Breast epithelium (tissue), 4 donors: ENCODE measurements at places on chromosomes 11 and 22. TPM values are rescaled to one million over a fixed set of nuclear protein-coding genes. Genes with fewer than 3 reads are reported as not detected.

SOX10 gene
- 101 TPM for total RNA-seq

GRCh38 chr11:120303004-120303637 lies 22.0 kb upstream of the TLCD5 start:
- no peak for DNase-seq

TRMT2A gene
- total RNA-seq = 49.8 TPM

OR10D3 gene
- total RNA-seq = not detected

- DNase-seq = no peak
These were observed 16.7 kb downstream of the ETS1 start for GRCh38 chr11:128570632-128571031.

GRCh38 chr22:45968751-45969413 lies 8.1 kb downstream of the WNT7B start:
- DNase-seq = no peak

DNA sequence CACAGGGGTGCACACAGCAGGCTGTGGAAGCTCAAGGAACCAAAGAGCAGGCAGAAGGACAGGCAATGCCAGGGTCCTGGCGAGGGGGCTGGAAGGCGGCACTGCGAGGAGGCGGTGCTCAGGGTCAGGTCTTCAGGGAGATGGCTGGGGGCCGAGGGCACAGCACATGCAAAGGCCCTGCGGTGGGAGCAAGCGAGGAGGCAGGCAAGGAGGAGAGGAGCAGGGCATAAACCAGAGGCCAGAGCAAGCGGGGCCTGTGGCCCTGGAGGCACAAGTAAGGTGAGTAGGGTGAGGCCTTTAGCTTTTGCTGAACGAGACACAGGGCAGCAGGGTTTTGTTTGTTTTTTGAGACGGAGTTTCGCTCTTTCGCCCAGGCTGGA lies 126.9 kb downstream of the ARHGAP8 start:
- peak; percentile 30 for DNase-seq

DNA sequence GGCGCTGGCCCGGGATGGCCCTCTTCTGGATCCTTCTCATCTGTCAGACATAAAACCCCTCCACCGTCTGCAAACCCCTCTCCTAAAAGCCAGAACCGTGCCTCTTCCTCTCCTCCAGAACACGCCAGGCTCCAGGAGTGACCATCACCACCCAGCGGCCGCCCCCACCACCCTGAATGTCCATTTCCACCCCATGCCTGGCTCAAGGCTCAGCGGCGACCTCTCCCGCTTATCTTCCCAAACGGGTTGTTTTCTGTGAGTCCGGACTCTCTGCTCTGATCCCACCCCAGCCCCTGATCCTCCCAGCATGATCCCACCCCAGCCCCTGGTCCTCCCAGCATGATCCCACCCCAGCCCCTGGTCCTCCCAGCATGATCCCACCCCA lies 37.6 kb downstream of the CELSR1 start:
- DNase-seq = no peak

GRCh38 chr11:124113890-124114289 lies 1.4 kb upstream of the VWA5A start:
- no peak for DNase-seq

BARX2 gene
- not detected for total RNA-seq

PDGFD gene
- total RNA-seq = 76.0 TPM

DNA sequence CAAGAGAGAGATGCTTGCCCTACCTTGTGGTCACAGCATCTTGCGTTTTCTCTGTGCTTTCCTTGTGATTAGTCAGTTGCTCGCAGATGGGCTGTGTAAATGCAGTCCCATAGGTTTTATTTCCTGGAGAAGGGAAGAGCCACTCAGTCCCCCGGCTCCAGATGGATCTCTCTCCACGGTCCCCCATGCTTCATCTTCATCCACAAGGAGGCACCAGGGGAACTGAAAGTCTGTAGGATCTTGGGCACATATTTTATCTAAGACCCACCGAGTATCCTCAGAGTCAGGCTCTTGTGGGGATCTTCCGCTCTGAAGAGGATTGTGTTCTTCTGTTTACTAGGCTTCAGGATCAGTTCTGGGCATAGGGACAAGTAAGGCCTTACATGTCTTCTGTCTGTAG lies 66.8 kb upstream of the E2F8 start:
- no peak for DNase-seq

TRPM5 gene
- total RNA-seq = not detected

GRCh38 chr11:112972399-112973145 lies 11.4 kb downstream of the NCAM1 start:
- DNase-seq = no peak

DNA sequence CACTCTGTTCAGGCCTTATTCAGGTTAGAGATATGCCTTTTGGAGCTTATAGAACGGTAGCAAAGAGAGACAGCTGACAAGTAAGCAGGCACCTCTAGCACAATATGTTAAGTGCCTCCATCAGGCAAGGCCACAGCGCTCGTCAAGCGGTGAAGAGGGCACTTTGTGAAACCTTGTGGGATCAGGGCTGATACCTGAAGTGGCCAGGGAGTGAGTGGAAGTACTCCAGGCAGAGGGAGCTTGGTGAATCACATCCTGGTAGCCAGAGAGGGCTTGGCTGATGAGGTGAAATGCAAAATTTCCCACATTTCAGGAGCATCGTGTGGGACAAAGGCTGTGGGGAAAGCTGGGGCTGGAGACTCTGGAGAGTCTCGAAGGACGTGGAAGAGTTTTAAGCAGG lies 87.4 kb downstream of the PKNOX2 start:
- no peak for DNase-seq

P2RY2 gene
- total RNA-seq = 0.32 TPM

GRCh38 chr11:34300926-34301295 lies 56.9 kb downstream of the ABTB2 start:
- no peak for DNase-seq

- no peak for DNase-seq
These were observed 182.1 kb upstream of the SORL1-AS1 start for GRCh38 chr11:121634889-121635288.

CREB3L1 gene
- 2.0 TPM for total RNA-seq

- no peak for DNase-seq
These were observed 14.1 kb downstream of the HRAS start for GRCh38 chr11:521177-521688.

GSC2 gene
- total RNA-seq = not detected

GRCh38 chr22:24977370-24978221 lies 25.1 kb downstream of the KIAA1671 start:
- no peak for DNase-seq

DNA sequence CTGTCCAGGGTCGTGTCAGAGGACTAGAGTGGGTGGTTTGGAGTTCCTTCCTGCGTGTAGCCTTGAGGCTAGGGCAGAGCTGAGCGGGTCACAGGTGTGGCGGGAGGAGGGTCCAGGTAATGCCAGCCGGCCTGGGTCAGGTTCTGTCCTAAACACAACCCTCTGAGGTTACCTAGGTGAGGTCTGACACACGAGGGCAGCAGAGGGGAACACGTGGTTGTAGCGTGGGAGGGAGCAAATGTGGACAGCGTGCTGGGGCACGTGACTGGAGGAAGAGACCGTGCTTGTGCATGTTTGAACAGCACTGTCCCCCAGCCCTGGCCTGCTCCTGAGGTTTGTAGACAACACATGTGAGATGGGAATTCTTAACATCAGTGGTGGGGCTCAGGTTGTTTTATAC lies 13.1 kb downstream of the MOV10L1 start:
- no peak for DNase-seq

DNA sequence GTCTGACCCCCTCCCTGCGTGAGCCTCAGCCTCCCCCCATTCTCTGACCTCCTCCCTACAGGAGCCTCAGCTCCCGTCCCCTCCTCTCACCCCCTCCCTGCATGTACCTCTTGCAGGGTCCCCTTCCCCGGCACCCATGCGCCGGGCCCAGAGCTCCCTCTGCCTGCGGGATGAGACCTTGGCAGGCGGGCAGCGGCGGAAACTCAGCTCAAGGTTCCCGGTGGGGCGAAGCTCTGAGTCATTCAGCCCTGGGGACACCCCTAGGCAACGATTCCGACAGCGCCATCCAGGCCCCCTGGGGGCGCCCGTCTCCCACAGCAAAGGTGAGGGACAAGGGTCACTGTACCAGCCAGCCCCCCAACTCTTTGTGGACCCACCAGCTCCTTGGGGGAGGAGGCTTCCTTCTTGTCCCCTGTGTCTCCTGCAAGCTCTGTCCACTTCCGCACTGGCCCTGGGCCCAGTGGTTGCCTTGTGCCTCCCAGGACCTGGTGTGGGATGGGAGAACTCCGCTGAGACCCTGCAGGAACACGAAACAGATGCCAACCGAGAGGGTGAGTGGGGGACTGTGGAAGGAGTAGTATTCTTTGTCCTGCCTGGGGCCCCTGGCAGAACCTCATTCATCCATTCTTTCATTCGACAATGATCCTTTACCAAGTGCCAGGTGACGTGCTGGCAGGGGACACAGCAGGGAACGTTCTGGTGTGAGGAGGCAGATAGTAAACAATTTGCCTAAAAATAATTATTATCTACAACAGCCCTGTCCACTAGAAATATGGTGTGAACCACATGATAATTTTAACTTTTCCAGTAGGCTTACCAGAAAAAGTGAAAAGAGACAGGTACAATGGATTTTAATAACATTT lies 3.7 kb upstream of the RPS6KA4 start:
- DNase-seq = peak; percentile 71

HEPHL1 gene
- not detected for total RNA-seq

- DNase-seq = no peak
These were observed 124.2 kb downstream of the KCNQ1OT1 start for GRCh38 chr11:2575591-2576051.

- peak; percentile 30 for DNase-seq
These were observed 11.0 kb downstream of the SULT4A1 start for GRCh38 chr22:43851058-43851978.

- DNase-seq = no peak
These were observed 60.9 kb upstream of the CLMP start for GRCh38 chr11:123255909-123256308.

DNA sequence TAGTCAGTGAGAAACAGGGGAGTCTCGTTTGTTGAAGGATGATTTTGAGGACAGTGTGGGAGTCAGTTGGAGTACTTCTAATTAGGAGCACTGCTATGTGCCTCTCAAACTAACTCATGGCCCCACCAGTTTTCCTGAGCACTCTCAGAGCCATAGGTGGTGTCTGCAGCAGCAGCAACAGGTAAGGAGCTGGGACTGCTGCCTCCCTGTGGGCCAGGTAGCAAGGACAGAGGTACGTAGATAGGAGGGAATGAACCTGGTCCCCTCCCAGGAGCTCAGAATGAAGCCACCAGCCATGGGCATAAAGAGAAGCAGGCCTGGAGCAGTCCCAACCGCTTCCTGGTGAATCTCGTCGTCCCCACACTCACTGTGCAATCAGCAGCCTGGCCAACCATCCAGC lies 183.4 kb downstream of the BUD13 start:
- DNase-seq = no peak

ACR gene
- 0.80 TPM for total RNA-seq

GRCh38 chr11:64231546-64231945 lies 1.2 kb downstream of the DNAJC4 start:
- no peak for DNase-seq

DNA sequence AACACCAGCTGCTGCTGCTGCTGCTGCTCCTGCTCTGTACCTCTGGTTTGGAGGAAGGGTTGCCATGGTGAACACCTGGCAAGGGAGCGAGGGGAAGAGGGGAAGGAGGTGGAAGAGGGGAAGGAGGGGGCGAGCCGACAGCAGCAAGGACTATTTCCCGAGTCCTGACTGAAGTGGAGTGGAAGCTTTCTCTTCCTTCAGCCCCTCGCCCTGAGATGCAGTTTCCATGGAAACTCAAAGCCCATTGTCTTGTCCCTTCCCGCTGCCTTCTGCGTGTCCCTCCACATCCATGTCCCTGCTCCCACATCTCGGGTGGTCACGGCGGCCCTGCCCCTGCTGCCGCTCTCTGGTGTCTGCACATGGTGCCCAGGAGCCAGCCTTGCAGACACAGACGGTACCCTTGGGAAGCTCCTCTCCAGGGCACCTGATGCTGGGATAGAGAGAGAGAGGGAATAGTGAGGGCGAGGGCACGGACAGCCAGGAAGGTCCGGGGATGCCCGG lies 28.6 kb downstream of the FAM83F start:
- DNase-seq = no peak

DNA sequence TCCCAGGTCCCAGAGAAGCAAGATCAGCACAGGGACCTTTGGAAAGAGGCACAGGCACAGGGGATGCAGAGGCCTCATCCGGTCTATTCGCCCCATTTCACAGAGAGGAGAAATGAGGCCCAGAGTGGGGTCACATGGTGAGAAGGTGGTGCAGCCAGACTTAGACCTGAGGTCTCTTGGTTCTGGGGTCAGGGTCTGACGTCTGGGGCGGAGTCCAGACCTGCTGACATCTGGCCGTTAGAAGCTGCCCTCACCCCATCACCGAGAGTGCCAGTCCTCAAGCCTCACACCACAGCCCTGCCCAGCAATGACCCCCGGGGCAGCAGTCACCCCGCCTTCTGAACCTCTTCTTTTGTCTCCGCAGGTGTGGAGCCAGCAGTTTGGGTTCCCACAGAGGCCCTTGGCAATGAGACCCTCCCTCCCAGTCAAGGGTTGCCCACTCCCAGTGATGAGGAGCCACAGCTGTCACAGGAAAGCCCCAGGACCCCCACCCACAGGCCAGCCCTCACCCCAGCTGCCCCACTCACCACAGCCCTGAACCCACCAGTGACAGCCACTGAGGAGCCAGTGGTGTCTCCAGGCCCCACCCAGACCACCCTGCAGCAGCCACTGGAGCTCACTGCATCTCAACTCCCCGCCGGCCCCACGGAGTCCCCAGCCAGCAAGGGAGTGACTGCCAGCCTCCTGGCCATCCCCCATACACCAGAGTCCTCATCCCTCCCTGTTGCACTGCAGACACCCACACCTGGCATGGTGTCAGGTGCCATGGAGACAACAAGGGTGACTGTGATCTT lies 62.4 kb downstream of the OTOG start:
- no peak for DNase-seq

- no peak for DNase-seq
These were observed 6.3 kb upstream of the ZC3H12C start for GRCh38 chr11:110086892-110087309.

GRCh38 chr11:44775366-44775984 lies 48.7 kb downstream of the TSPAN18 start:
- no peak for DNase-seq

DNA sequence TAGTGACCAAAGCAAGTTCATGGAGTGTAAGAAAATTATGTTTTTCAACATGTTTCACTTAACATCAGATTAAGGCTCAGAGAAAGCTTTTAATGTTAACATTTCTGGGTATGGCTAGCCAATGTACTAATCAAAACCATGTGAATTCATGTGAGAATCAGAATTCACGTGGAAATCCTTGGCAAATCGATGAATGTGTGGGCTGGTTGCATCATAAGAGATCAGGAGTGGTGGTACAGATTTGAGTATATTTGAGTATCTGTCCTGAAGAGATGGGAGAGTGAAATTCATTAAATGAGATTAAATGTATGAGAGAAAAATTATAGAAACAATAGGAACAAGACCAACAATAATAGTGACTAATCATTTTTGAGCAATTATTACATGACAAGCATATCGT lies 638.6 kb upstream of the ANO5 start:
- no peak for DNase-seq

IGF2 gene
- total RNA-seq = 13.6 TPM
